ENCODE measurements at places on chromosomes 3 and 15.

GRCh38 chr15:26453914-26454313 lies 319.0 kb downstream of the GABRB3 start:
- no peak for DNase-seq

DNA sequence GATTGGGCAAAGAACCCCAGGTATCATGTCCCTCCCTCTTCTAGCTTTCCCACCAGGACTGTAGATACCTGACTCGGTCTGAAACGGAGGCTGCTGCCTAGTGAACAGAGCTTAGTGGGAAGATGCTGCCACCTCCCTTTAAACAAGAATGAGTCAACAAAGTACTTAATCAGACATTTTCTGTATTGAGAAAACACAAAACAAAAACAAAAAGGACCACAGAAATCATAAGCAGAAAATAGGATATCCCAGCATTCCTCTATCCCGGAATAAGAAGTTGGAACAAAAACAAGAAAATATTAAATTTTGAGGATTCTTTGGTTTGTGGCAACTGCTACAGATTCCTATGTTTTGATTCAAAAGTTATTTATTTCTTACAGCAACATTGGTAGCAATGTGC lies 51.7 kb upstream of the COL8A1 start:
- DNase-seq = no peak

- DNase-seq = no peak
Measured at GRCh38 chr3:47606165-47606564, 27.5 kb upstream of the CSPG5 start.

DNA sequence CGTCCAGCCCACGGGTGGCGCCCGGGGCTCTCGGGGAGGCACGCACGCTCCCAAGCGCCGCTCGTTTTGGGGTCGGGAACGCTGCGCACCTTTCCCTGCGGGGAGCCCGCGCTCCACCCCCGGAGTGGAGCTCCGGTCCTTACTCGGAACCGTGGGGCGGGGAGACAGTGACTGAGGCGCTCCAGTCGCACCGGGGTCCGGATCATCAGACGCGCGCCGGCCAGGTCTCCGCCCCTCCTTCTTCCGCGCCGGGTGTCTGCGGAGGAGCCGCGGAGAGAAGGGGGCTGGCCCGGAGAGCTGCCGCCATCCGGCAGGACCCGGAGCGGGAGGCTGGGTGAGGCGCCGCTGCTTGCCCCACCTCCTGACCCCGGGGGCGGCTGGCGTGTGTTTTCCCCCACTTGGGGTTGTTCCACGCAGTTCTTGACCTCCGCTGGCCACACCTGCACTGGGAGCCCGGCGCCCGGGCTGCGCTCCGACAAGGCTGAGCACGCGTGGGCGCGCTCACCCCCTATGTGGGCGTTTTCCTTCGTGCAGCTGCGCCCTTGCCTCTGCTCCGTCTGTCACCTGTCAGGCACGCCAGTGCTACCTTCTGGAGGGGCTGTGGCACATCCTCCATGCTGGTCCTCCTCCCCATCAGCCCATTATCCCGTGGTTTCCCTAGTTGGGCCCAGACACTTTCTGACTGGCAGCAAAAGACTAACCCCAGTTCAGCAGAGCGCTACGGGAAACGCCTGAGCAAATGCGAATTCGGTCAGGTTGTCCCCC lies at the start of gene MCF2L2:
MCF2L2 (minus strand) TSS at position 173 of the 765 bp plus-strand sequence. CDS start 642 bp downstream, outside the sequence.
- peak; percentile 54 for DNase-seq

GRCh38 chr15:92631721-92632120 lies 23.9 kb downstream of the FAM174B start:
- DNase-seq = no peak

DNA sequence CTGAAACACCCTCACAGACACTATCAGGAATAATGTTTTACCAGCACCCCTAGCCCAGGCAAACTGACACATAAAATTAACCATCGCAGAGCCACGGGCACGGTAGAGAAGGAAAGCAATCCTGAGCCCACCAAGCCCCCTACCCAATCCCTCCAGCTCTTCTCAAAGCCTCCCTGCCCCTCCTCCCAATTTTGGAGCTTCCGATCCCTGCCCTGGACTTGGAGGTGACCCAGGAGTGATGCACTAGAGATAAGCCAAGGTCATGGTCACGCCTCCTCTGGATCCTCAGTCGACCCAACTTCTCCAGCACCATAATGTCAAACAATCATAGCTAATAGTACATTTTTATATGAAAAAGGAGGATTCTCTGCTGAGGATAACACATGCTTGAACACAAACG lies 188.7 kb upstream of the NSMCE3 start:
- DNase-seq = no peak

GRCh38 chr15:99956820-99957641 lies 223.8 kb upstream of the LYSMD4 start:
- DNase-seq = no peak

GRCh38 chr3:51361746-51362145 lies 23.3 kb upstream of the MANF start:
- no peak for DNase-seq
